ENCODE measurements at places on chromosomes 2 and 18.

DNA sequence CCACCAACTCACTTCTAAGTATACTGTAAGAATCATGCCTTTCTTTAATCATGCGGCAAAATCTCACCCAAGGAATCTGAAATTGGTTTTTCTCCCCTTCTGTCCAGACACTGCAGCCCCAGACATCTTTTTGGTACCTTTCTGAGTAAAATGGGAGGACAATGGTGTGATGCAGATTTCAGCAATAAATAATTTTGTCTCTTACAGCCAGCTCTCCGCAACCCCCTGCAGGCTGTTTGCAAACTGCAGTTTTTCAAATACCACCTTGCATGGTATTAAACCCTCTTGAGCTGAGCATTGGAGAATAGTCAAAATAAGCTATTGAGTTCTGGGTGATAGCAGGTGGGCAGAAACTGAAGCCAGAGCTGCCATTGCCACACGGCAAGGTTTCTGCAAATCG, 32.2 kb downstream of the GPR39 start:
- peak; percentile 28 for DNase-seq

- no peak for DNase-seq
Measured at GRCh38 chr2:28339516-28340175, 53.0 kb upstream of the FOSL2 start.

DNA sequence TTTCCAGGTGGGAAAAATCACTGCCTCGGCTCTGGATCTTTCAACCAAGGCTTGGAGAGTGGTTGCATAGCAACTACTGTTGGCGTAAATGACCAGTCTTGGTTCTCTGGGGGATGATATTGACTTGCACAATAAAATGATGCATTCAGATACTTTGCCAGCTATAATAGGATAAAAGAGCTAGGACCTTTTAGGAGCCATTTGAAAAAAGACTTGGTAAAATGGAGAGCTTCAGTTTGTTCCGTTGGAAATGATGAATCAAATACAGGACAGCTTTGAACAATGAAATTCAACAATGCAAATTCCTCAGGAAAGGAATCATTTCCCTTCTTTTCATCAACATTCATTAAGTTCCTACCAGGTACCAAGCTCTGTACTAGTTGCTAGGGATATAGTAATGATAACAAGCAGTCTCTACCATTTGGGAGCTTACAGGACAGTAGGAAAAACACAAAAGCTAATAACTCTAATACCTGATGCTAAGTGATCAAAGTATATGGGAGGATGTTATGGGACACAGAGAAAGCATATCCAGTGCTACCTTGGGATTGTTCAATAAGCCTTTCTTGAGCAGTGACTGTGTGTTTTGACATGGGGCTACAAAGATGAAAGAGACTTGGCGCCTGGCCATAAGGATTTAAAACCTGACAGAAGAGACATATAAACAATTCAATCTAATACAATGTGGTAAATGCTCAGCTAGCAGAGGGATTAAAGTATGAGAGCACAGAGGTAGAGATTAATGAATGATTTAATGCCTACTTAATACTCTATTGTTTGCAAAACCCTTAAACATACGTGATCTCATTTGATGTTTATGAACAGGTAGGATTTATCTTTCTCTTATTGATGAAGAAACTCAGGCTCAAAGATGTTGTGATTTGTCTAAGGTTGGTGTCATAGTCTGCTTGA, 110.7 kb downstream of the QPCT start:
- DNase-seq: no peak

DNA sequence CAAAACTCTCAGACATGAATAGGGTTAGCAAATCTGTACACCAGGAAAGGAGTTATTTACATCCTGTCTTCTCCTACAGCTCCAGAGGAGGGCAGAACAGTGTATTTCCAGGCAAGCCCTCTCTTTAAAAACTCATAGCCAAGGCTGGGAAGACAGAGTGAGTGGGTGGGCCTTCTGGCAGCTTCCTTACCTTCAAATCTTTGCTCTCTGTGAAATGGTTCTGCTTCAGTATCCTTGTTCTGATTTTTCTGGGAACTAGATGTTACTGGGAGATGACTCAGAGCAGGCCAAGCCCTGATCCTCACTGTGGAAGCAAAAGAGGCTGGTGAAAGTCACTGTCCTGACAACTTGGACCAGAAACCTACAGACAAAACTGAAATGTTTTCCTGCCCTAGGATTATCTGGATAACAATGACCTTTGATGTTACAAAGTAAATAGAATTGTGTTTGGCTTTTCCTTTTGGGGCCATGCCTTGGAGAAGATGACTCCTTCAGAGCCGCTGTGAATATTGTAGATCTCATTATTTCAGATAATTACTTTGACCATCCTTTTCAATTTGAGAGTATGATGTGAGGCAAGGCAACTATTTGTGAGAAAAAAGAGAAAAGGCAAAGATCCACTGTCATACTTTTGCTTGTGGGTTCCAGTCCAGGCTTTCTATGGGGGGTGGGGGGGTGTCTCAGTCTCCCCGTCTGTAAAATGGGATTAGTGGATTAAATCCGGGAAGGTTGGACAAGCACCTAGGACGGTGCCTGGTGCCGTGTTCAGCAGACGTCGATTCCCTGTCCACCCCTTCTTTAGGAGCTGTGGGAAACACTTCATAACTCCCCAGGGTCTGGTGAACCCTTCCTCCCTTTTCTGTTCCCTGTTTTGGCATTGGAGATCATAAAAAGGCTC, 644 bp upstream of the QPCT start:
- peak; percentile 68 for DNase-seq

DNA sequence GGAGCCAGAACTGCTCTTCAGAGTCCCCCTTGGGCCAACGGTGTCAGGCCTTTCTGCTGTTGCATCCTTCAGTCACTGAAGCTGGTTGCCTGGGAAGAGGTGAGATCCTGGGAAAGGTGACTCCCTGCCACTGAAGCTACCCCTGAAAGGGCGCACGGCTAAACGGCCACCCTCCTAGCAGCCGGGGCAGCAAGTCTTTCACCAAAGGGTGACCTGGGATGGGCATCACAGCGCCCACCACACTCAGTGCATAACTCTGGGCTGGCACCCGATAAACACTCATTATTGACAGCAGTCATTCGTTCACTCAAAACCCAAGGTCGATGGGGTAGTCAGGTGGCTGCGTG, 26.5 kb upstream of the FOSL2 start:
- DNase-seq: no peak

- DNase-seq: no peak
Measured at GRCh38 chr2:16568998-16569784, 96.4 kb downstream of the CYRIA start.

DNA sequence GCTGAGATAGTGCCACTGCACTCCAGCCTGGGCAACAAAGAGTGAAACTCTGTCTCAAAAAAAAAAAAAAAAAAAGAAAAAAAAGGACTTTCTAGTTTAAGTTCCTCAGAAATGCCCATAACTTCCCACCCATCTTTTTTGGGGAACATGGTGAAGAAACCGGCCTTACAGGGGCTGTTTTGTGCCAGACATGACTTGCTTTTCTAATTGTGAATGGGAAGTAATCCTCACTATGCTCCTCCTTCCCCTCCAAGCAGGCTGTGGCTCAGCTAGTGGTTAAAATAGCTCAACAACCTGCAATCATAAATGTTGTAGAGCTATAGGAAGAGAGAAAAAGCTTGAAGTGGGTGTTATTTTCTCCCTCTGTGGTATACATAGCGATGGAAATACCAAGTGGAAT, 34.1 kb upstream of the OLA1 start:
- DNase-seq: no peak

DNA sequence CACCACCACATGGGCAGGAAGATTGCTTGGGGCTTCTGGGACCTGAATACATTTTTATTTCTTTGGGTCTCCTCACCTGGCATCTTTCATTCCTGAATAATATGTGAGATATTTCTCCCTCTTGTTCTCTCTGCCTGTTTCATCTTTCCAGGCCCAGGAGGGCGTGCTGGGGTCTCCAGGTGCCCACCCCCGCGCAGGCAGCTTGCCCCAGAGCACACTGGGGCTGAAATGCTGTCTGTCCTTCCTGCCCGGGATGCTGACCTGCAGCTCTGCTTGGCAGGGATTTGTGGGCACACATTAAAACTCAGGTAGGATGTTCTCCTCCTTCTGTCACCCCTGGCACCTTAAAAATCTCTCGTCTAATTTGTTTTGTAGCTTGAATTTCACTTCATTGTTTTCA, 39.7 kb upstream of the TEX51 start:
- DNase-seq: no peak

- peak; percentile 51 for DNase-seq
Measured at GRCh38 chr2:83661711-83662110, 797.4 kb downstream of the SUCLG1 start.

DNA sequence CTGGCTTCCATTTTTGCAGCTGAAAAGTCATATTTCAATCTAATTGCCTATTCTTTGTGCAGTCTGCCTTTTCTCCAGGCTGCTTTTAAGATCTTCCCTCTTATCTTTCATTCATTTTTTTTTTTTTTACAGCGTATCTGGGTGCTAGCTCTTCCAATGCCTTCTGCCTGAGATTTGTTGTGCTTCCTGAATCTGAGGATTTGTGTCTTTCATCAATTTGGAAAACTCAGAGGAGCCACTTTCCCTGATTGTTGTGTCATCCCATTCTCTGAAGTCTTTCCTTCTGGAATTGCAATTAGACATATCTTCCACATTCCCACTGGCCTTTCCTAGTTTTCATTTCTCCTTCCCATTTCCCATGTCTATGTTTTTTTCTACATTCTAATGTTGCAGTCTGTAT, 21.9 kb upstream of the ACKR3 start:
- DNase-seq: no peak

GRCh38 chr2:42492691-42493467, 903 bp downstream of the KCNG3 start:
- no peak for DNase-seq

DNA sequence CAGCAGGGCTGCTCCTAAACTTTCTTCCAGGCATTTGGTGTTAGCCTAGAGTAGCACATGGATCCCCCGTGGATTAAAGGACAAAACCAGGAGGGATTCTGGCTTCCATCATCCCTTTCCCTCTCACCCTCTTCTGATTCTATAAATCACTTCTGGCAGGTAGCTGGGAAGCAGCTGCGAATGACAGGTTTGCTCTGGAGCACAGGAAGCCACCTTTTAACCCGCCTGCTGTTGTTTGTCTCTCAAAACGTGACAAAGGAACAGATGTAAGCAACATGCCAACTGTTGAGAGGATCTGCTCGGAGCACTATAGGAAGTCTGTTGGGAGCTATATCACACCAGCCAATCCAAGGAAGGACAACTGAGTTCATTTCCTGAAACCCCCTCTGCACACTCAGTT, 101.9 kb downstream of the ACTR2 start:
- DNase-seq: no peak

DNA sequence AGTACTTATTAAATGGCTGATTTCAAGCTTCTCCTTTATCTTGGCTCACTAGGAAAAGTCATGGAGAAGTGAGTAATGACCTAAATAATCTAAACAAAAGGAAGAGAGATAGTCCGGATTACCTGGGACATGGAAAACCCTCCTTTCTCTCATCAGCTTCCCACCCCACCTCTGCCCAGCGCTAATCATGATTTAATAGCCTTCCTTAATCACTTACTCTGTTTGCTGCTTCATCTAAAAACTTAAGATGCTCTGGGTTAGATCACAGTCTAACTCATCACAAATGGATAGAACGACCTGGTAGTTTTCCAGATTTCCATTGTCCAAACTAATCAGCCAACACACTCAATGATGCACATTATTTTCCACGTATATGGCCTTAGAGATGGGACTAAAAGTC, 87.8 kb upstream of the THOC1 start:
- no peak for DNase-seq

DNA sequence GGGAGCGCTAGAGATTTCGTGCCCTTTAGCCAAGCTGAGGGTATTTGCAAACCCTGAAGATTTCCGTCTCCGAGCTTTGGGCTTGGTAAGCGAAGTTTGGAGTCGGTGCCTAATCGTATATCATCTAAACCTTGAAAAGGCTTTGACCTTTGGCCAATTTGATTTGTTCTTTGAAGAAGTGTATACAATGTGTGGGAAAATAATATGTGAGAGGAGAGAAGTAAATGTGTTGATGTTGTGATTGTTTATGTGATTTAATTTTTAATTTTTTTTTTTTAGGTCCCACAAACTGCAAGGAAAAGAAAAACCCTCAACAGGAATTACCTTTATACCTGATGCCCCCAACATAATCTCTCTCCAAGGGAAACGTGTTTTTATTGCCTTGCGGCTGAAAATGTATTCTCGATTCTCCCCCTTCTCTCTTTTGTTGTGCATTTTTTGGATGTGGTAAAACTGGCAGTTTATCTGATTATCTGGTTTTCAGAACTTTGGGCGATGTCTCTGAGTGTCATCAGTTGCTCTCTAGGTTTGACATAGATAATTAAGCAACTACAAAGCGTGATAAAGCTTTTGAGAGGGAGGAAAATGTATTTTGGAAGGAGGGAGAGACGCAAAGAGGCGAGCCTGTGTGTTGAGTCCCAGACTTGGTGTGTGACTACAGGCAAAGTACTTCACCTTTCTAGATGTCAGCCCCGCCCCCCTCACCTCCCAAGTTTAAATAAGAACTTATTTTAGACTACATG, 912 bp upstream of the FBXO11 start:
- DNase-seq: peak; percentile 9

DNA sequence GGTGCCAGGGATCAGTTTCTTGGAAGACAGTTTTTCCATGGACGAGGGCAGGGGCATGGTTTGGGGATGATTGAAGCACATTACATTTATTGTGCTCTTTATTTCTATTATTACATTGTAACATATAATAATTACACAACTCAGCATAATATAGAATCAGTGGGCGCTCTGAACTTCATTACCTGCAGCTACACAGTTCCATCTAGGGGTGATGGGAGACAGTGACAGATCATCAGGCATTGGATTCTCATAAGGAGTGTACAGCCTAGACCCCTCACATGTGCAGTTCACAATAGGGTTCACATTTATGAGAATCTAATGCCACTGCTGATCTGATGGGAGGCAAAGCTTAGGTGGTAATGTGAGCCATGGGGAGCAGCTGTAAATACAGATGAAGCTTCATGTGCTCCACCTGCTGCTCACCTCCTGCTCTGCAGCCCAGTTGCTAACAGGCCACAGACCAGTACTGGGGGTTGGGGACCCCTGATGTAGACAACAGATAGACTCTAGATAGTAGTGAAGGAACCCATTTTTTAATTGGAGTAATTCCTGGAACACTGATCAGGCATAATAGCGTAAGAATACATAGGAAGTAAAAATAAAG, 41.5 kb upstream of the MC4R start:
- peak; percentile 27 for DNase-seq

- DNase-seq: no peak
Measured at GRCh38 chr2:212979799-212980198, 171.6 kb downstream of the IKZF2 start.

DNA sequence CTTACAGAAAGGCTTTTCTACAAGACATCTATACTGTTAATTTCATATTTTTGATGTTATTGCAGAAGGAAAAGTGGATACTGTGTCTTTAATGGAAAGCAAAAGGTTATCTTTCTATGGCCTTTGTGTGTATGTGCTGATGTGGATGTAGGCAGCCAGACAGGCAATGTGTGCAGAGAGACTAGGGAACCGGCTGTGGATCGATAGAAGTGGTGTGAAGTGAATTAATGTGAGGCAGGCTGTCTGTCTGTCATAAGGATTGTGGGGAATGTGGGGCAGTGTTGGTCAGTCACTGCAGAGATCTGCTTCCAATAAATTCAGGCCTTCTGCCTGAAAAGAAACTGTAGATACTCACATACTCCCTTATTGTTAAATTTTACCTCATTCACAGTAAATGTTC, 156.7 kb downstream of the WDR7 start:
- DNase-seq: no peak

All from fibroblast of skin of right quadriceps (primary cell).